ENCODE measurements at places on chromosomes 13 and 19.
A peak's percentile ranks its signal among the peaks of the same experiment; 100 is the strongest.

DNA sequence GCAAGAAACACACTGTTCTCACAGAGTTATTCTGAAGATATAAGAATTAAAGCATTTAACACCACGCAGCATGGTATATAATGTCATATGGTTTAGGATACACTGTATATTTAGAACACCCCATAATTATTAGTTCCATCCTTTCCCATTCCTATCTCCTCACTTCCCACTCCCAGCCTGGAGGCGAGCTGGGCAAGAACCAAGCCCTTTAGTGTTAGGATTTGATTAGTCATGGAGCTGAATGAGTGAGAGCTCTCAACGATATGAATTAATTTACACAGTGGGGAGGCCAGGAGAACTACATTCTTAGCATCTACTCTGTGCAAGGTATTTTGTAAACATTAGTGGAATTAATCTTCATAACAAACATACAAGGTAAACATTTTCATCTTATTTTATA is 934.3 kb downstream of the DIAPH3 start:
- DNase-seq: no peak

DNA sequence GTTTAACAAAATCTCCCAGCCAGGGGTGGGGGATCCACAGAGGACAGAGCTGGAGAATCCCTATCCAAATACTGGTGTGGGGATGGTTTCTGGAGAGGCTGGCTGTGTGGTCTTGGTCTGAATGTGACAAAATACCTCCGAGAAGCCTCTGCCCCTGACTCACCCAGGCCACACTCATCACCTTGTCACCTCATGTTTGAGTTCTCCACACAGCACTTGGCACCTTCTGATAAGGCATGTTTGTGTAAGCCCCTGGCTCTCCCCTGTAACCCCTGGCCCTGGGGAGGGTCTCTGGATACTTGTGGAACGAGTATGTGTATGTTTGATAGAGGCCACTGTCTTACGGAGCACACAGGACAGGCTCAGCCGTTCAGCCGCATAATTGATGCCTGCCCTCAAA is 14.7 kb downstream of the TECR start:
- DNase-seq: no peak

GRCh38 chr13:98026457-98026857 is 73.0 kb downstream of the IPO5 start:
- no peak for DNase-seq

GRCh38 chr19:45782820-45783785 is 813 bp upstream of the DMPK start:
- DNase-seq: no peak

DNA sequence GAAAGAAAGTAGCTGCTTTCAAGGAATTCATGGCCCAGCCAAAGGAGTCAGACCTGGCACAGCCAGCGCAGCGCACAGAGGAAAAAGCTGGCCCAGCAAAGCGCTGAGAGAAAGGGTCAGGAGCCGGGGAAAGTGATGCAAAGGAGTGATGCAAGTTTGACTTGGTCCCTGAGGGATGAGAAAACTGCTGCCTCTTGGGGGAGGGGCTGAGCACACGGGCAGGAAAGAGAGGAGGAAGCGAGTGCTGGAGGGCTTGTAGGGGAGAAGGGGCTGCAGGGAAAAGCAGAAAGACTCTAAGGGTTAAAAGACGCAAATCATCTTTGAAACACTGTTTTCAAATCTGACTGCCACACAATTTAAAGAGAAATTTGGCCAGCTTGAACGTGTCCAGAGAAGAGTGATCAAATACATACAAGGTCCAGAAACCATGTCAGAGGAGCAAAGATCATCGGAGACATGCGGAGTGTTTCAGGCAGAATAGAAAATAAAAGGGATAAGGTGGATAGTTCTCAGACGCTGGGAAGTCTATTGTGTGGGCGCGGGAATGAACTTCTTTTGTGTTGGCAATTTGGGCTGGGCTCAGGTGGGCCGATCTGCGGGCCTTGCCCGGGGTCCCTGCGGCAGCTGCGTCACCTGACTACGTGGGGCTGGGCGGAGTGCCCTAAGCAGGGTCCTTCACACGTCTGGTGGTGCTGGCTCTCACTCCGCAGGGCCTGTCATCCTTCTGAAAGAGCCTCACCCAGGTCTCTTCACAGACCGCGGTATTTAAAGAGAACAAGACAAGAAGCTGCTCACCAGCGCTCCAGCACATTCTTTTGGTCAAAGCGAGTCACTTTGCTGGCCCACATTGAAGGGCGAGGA is 18.1 kb downstream of the N4BP2L1 start:
- DNase-seq: no peak

GRCh38 chr13:59145381-59145780 is 1018.3 kb downstream of the DIAPH3 start:
- no peak for DNase-seq

- DNase-seq: no peak
Measured at GRCh38 chr13:64688893-64689677, 2541.1 kb downstream of the PCDH9 start.

DNA sequence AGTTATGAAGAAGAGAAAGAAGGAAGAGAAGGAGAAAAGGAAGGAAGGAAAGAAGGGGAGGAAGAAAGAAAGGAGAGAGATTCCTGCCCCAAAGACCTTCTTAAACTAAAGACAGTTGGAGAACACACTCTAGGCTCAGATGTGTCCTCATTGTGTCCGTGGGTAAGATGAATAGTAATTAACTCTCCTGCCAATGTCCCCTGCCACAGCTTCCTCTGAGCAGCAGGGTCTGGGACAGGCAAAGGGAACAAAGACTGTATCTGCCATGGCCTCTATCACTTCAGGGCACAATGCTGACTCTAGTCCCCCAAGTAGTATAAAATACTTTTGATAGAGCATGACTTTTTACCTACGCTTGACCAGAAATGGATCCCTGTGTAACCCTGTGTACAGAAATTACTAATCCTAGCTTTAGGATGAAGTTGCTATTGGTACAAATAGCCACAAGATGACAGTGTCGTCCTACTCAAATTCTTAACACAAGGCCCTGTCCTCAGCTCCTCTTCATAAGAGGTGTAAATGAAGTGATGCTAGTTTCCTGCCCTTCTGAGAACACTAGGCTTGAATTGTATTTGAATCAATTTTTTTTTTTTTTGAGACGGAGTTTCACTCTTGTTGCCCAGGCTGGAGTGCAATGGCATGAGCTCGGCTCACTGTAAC is 186.2 kb upstream of the GPR12 start:
- peak; percentile 72 for DNase-seq

- DNase-seq: no peak
Measured at GRCh38 chr13:110246530-110246929, 60.4 kb downstream of the COL4A1 start.

DNA sequence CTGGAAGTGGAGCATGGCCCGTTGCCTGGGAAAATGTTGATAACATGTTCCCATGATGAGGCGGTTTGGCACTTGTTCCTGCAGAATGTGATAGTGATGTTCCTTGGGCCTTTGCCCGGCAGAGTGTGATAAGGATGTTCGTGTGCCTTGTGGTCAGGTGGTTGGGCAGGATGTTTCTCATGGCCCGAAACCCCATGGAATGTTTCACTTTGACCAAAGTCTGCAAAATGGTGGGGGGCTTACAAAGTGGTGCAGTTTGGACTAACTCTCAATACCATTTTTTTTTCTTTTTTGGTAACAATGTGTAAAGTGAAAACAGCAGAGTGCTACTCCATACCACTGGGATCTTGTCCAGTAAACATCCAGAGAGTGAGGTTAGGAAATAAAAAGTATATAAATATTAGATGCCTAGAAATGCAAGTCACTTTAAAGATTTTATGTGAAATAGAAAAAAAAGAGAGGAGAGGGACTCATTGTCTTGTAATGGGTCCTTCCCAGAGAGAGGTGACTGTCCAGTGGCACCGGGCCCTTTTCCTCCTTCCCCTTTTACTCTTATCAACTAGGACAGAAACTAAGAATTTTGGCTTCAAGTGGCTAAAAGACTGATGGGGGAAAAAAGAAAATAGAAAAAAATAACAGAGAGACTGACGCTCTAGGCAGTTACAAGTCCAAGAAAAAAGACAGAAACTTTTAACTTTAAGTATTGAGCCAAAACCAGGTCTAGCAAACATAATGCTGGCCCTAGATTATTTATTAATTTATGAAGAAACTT is 5.7 kb downstream of the FPR3 start:
- no peak for DNase-seq

- peak; percentile 92 for DNase-seq
Measured at GRCh38 chr19:40806423-40807146, 7.6 kb downstream of the EGLN2 start.

DNA sequence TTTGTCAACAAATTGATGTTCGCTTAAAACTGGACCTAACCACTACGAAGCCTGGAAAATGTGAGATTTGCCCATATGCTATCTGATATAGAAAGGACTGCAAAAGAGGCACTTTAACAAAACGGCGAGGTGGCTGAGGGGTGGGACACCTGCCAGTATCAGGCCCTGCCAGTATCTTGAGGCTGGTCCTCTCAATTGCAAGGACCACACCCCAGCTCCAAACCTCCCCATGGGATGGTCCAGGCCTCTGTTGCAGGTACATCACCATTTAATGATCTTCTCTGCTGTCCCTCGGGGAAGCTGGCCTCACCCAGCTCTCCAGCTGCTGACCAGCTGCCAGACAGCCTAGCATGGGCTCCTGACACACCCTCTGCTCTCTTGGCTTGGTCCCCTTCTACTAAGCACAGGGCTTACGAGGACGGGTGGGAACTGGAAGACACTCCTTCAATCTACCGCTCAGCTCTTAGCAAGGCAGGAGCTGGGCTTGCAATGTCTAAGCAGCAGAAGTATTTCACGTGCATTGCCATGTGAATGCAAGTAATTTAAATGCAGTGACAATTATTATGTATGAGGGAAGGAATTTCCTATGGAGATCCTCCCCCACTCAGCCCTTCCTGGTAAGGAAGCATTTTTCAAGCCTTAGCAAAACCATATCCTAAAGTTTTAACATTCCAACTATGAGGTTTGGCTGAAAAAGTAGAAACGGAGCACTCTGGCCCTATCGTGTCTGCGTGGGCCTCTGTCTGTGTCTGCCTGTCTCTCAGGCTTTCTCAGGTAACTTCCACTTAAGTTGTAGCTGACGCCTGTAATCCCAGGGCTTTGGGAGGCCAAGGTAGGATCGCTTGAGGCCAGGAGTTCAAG is 63.9 kb downstream of the LATS2 start:
- no peak for DNase-seq

DNA sequence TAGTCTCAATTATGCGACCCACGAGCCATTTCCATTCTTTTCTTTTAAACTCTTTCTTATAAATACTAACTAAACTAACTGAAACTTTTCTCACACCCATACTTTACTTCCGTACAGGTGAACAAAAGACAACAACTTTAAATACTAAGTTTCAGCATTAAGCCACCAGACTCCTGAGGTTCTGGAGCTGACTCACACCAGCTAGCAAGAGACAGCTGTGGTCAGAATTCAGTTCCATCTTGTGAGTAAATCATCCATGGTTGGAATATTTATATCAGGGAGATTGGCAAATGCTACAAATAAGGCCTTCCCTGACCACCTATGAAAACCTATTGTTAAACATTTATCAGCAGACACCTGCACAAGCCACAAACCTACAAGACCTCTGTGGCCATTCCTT is 897.0 kb downstream of the EFNB2 start:
- no peak for DNase-seq

- peak; percentile 16 for DNase-seq
Measured at GRCh38 chr13:50518781-50519201, 324.7 kb downstream of the DLEU7 start.

DNA sequence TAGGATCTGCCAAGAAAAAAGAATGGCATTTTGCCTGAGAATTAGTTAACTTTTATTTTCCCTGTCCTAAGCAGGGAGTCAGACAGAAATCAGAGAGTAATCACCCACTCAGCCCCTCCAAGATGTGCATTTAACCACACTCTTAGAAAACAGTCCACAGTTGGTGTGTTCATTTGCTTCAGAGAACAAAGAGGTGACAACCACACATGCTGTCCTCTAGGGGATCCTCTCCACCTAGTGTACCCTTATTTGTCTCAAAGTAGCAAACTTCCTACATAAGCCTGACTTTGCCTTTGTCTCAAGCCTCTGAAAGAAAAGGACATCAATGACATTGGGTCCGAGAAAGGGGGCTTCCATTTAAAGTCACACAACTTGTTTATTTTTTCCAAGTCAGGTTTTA is 107.0 kb upstream of the RFC3 start:
- DNase-seq: no peak

GRCh38 chr13:109481040-109481439 is 305.3 kb downstream of the IRS2 start:
- DNase-seq: no peak

DNA sequence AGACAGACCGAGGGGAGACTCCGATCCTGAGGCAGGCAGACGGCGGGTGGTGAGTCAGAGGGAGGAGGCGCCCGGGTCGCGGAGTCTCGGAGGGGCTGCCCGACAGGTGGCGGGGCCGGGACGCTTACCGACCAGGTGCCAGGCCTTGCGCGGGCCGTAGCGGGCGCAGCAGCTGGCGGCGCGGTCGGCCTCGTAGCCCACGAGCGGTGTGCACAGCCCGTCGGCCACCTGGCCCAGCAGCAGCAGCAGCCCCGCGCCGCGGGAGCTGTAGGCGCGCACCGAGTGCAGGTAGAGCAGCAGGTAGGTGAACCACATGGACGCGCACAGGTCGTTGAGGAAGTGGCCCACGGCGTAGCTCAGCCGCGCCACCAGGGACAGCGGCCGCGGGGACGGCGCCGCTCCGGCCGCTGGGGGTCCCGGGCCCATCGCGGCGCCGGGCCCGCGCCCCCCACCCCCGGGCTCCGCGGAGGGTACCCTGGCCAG is 367 bp downstream of the MFSD12 start:
- DNase-seq: no peak

DNA sequence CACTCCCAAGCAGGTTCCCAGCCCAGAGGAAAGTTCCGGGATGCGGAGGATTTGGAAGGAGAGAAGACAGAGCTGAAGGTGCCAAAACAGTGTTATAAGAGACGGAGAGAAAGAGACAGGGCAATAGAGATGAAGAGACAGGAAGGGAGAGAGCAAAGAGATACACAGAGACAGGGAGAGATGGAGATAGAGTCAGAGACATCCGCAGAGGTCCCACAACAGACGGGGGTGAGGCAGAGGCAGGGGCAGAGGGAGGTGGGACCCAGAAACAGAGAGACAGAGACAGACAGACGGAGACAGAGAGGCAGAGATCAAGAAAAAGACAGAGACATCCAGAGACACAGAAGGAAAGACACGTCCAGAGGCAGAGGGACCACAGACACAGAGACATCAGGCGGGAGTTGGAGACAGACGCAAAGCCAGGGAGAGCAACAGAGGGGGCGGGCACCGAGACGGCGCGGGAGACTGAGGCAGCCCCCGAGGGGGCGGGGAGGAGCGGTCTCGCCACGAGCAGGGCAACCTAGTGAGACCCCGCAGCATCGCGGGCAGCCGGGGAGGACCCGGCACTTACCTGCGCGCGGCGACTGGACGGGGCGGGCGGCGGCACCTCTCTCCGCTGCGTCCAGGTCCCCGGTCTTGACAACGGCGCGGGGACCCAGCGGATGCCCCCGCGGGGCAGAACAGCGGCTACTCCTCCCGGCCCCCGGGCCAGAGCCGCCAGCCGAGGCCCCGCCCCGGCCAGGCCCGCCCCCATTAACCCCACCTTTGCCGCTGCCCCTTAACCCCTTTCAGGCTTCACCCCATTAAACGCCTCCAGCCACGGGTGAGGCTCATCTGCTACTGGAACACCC is at the start of gene GPR4:
TSS of gene GPR4 (minus strand) at position 689 of the 851 bp plus-strand sequence. CDS start 10,346 bp downstream, outside the sequence.
- DNase-seq: no peak

GRCh38 chr19:58560007-58560887 is 1.8 kb upstream of the UBE2M start:
- no peak for DNase-seq
